ENCODE measurements at places on chromosomes 5 and 9.

DNA sequence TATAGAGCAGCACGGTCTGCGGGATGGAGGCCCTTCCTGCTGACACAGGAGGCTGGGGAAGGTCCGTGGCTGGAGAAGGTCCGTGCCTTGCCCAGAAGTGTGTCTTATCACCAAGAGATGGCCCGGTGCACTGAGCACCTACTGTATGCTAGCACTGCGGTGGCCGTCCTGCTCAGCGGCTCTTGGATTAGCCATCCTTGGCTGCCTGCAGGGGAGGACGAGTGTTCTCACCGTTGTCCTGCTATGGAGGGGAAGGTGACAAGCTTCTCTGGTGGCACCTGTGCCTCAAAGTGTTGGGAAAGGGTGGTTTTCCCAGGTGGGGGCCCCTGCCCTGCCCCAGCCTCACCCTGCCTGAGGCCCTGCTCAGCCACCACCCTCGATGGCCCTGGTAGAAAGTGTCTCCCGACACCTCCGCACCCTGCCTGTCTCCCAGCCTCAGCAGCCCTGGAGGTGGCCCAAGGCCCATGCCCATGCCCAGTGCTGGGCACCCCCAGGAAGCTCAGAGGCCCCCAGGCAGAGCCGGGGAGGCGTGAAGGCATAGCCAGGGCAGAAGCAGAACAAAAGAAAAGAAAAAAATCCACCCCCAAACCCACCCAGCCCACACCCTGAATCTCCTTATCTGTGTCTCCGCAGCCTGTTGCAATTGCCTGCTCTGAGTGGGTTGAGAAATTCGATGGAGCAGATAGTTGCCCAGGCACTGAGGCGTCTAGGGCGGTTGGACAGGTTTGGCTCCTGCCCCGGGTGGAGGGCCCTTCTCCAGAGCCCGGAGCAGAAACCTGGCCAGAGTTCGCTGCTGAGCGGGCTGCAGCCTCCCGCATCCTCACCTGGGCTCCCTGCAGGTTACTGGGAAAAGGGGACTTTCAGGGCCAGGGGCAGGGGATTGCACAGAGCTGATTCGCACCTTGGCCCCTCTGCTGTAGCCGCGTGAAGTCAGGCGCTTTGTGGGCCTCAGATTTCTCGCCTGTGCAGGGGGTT, 30.5 kb downstream of the RXRA start:
- no peak for DNase-seq

DNA sequence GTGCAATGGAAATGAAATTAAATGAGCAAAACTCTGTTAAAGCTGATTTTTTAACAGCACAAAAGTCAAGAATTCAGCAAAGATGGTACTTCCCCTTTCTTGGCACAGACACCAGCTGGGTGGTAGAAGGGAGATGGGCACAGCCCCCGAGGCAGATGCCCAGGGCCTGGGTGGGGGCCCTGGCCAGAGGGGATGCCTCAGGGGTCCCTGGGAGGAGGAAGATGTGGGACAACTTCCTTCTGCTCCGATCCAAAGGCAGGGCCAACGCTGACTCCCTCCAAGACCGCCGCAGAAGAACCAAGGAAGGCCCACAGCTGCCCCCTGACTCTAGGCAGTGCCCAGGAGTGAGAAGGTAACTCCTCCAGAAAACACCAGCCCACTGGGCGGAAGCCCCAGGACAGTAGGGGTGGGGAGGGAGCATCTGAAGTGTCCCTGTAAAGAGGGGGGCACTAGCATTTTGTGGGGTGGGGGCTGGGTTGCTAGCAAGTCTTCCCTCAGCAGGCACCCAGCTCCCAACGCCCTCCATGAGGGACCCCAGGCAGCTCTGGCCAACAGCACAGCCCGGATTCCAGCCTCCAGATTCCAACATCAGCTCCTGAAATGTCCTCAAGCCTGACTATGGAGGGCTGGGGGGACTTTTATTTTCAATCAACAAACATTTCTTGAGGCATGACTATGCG, 4.9 kb downstream of the NACC2 start:
- DNase-seq: no peak

DNA sequence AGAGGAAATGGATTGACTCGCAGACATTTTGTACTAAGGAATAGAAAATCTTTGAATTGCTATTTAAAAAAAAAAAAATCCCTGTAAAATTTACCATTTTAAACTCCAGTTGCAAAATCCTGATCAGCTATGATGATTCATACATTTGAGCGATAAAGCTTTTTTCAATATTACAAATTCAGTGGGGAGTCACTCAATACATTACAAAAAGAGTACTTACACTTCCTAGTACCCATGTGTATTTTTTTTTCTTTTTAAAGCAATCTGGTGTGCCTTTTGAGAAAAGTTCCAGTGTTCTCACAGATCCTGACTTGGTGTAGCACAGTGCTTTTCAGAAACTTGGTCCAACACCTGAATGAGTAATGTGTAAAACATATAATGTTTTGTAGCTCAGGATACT, 54.3 kb downstream of the PIK3R1 start:
- no peak for DNase-seq

GRCh38 chr9:95127249-95128176, 190.0 kb downstream of the FANCC start:
- peak; percentile 80 for DNase-seq

- DNase-seq: no peak
These were observed 28.0 kb upstream of the SIL1 start for GRCh38 chr5:139226131-139226530.

DNA sequence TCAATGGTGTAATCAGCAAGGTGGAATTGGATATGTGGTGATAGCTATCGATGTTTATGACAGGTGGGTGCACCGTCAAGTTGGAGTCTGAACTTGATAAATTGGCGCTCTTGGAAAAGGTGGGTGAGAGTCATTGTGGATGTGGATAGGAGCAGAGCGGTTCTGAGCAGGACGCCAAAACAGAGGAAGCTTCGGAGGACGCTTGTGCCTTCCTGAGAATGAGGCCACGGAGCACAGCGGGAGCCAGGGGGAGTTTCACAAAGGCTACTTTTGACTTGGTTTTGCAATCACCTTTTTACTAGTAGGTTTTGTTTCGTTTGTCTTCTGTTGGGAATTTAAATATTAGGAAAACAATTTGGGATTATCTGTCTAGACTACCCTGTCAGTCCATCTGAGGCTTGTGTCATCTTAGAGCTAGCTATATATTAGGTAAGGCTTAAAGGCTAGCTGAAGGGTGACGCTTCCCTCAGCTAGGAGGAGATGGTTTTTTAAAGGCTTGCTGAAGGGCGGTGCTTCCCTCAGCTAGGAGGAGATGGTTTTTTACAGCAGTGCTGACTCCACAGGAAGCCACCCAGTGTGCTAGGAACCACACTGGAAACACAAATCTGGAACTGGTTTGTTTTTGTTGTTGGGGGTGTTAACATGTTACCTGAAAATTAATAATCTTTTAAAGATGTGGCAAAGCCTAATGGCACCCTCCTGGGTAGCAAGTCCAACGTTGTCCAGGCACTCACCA, 142.4 kb upstream of the IRX4 start:
- no peak for DNase-seq

- peak; percentile 56 for DNase-seq
These were observed 3.6 kb downstream of the CAMK4 start for GRCh38 chr5:111227801-111228200.

DNA sequence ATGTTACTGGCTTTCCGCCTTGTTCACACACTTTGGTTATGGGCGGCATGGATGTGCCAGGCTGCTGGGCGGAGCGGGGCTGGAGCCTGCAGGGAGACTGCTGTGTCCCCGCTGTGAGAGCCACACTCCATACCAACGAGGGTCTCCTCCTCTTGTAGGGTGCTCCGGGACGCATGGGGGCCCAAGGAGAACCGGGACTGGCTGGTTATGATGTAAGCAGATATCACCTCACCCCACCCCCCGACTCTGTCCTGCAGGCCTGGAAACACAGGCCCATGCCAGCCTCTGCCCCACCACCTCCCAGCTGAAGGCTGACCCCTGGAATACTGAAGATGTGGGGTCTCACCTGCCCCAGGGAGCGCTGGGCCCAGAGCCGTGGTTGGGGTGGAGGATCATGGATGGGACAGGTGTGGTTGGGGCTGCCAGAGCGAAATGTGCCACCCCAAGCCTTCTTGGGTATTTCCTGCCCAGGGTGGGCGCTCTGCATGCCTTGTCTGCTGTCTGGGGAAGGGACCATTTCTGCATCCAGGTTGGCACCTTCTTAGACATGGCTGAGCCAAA, 39.3 kb upstream of the ORM1 start:
- no peak for DNase-seq

DNA sequence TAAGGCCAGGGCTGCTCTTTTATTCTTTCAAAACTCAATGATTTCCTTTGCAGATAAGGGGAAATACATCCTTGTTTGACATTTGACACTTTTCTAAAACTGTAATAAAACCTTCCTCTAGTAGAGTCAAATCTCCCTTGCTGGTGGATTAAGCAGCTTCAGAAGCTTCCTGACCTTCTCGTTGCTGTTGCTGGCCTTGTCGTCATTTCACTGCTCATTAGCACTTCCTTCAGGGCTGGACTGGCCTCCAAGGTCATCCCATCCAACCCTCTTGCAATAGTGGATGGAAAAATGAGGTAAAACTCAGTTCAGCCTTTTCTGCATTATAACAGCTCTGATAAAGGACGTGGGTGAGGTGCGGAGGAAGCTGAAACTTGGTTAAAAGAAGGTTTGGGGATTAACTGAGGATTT, 1.1 kb upstream of the ADAMTSL1 start:
- no peak for DNase-seq

DNA sequence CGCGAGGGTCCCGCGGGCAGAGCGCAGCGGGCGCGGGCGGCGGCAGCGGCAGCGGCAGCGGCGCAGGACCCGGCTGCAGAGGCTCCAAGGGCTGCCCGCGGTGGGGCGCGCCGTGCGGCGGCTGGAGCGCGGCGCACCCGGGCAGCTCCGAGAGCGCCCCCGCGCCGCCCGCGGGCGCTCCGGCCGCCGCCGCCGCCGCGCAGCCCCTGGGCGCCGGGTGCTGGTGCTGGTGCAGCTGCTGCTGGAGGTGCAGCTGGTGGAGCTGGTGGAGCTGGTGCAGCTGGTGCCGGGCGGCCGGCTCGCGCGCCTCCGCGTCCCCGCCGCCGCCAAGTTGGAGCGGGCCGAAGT, 644 bp downstream of the IER5L start:
- no peak for DNase-seq

GRCh38 chr9:76423216-76424177, 29.3 kb upstream of the RFK start:
- DNase-seq: no peak

GRCh38 chr5:77396017-77396416, 96.1 kb downstream of the WDR41 start:
- DNase-seq: no peak

DNA sequence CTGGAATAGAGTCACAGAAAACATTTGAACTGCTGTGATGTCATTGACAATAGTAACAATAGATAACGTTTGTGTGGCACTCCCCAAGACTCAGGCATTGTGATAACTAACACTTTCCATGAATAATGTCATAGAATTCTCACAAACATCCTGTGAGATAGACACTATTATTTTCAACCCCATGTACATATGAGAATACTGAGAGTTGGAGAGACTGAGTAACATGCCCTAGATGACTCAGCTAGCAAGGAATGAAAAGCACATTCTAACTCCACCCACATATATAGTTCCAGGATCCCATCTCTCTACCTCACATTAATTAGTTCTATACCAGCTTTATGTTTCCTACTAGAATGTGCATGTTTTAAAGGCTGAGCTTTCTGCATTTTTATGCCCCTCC, 71.4 kb downstream of the ASTN2 start:
- no peak for DNase-seq

DNA sequence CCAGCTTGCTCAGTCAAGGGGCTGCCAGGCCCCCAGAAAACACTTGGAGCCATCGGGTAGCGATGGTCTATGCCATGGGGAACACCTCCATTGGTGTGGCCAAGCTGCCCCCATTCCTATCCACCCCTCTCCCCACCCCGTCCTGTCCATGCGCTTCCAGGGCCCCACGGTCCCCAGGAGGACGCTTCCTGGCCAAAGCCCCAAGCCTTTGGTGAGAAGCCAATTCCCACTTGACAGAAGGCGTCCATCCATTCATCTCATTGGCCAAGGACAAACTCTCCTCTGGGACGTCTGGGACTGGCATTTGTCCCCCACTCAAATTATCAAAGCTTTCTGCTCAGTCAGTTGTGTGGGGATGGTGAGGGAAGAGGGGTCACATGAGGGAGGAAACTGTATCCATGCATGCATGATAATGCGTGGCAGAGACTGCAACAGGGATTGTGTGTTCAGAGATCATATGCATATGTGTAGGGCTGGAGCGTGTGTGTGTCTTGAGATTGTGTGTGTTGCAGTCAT, 9.5 kb downstream of the CPLX2 start:
- DNase-seq: no peak

GRCh38 chr9:88258024-88258423, 119.7 kb upstream of the SPATA31C2 start:
- DNase-seq: peak; percentile 36

DNA sequence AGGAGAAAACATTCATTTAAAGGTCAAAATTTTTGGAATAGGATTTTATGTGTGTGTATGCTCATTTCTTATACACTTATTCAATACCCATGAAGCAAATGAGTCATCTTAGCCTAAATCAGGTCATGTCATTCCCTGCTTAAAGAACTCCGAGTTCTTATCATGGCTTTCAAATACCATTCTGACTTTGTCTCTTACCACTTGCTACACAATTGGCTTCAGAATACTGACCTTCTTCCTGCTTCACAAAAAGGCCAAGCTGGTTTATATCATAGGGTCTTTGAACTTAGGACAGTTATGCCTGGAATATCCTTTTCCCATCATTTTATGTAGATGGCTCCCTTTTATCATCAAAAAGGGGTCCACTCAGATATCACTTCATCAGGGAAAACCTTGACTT, 652.2 kb upstream of the WWC1 start:
- peak; percentile 67 for DNase-seq

GRCh38 chr9:94907264-94907936, 180.9 kb downstream of the AOPEP start:
- DNase-seq: no peak

GRCh38 chr5:170471551-170472178, 32.2 kb upstream of the KCNIP1 start:
- DNase-seq: no peak

GRCh38 chr5:45484781-45485180, 211.4 kb downstream of the HCN1 start:
- DNase-seq: no peak

GRCh38 chr9:88503845-88504764, 30.9 kb upstream of the NXNL2 start:
- no peak for DNase-seq

DNA sequence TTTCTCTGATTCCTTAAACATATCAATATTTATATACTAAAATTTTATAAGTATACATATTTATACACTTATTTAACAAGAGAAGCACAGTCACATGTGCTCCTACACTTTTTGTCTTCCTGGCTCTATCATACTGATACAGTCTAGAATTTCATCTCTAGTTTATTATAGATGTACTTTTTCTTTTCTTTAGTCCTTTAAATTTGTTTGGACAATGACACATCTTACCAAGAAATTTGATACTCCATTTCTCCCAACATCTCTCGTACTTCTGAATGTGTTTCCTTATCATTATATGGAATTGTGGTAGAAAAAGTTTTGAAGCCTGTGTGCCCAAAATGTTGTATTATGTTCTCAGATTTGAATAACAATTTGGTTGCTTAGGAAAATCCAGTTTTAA, 104.6 kb downstream of the DMRT2 start:
- no peak for DNase-seq
